ENCODE measurements at places on chromosomes 6 and 20. TPM values are rescaled to one million over a fixed set of nuclear protein-coding genes. Genes with fewer than 3 reads are reported as not detected.

DNA sequence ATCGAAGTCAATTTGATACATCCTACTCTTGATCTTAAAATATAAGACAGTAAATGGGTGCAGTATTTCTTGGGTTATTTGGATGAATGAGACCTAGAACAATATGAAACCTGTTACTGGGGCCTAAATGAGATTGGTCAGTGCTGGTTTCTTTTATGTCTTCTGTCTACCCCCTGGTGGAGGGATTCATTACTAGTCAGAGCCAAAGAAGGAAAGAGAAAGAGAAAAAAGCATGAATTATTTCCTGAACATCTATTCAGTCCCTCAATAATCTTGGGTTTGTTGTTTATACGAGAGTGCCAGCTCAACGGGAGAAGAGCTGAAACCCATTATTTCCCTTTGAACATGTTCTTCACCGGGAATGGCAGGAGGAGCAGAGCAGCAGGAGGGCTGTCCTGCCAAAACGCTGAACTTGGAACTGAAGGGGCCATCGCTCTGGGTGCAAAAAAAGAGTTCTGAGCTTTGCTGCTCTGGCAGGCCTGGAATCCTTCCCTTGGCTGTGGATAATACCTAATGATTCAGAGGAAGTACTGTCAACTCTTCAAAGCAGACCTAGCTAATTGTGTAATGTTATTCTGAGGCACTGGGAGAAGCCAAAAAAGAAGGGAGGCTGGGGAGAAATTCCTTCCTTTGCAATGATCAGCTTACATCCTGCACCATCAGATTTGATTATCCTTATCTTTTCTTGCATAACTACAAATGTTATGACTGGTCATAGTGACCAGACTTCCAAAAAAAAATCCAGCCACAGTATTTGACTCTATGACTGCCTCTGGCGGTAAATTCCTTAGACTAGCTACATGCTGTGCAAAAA, 72.0 kb downstream of the BLOC1S5 start:
- DNase-seq: no peak

Gene TBC1D32
- total RNA-seq: 2.2 TPM

Gene SNAP25
- total RNA-seq: not detected

DNA sequence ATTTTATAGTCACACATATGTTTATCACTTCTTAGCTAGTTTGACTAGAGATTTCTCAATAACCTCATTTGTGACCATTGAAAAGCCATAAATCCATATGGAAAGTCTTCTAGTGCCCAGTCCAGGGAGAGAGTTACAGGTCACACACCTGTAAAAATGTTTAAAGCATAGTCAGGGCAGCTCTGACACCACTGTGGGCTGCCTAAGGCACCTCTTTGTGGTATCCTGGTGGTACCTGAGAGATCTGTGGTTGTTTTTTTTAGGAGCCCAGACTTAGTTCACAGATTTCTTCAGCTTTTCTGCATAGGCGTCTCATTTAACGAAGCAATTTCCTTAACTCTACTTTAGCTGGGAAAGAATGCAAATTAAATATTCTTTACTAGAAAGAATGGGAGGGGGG, 186.6 kb downstream of the CENPW start:
- no peak for DNase-seq

- no peak for DNase-seq
These were observed 5.0 kb downstream of the EYA2 start for GRCh38 chr20:46899621-46900020.

GRCh38 chr20:58040447-58041290, 187.8 kb downstream of the ANKRD60 start:
- DNase-seq: no peak

Gene TCP11
- 0.64 TPM for total RNA-seq

Gene TREML2
- not detected for total RNA-seq

DNA sequence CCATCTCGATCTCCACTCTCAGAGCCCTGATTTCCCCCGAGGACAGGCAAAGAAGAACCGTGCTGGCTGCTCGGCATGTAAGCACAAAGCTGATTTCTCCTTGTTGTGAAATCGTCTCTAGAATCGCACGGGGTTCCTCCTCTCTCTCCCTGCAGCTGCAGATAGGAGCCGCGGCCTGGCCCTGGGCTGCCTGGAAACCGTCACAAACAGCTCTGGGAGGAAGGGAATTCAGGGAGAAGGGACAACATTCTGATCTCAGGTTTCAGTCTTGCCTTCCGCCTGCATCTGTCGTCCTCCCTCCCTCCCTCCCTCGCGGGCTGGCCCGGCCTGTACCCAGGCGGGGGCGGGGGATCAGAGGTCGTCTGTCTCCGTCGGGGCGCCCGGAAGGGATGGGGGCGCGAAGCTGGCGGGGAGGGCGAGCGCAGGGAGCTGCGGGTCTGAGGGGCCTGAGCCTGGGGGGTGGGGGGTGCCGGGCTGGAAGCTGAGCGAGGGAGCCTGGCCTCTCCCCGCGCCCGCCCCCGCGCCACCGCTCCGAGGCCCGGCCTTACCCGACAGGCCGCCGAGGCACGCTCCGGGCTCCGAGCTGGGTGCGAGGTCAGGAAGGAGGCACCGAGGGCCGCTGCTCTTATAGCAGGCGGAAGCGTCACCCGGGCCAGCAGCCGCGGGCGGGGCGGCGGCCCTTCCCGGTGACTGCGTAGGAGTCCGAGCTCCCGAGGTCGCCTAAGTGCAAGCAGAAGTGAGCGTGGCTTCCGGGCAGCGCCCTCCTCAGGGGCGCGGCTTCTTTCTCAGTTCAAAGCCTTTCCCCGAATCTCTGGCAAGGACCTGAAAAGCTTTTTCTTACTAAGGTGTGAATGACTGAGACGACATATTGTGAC, at the start of gene SERPINB1:
SERPINB1 (minus strand) TSS at position 600 of the 875 bp plus-strand sequence. CDS start 1,277 bp downstream, outside the sequence.
- peak; percentile 75 for DNase-seq

Gene THBS2
- 26.1 TPM for total RNA-seq
